ENCODE measurements at places on chromosomes 16 and 17.

GRCh38 chr16:57502048-57502775 lies 15.9 kb upstream of the DOK4 start:
- no peak for DNase-seq

DNA sequence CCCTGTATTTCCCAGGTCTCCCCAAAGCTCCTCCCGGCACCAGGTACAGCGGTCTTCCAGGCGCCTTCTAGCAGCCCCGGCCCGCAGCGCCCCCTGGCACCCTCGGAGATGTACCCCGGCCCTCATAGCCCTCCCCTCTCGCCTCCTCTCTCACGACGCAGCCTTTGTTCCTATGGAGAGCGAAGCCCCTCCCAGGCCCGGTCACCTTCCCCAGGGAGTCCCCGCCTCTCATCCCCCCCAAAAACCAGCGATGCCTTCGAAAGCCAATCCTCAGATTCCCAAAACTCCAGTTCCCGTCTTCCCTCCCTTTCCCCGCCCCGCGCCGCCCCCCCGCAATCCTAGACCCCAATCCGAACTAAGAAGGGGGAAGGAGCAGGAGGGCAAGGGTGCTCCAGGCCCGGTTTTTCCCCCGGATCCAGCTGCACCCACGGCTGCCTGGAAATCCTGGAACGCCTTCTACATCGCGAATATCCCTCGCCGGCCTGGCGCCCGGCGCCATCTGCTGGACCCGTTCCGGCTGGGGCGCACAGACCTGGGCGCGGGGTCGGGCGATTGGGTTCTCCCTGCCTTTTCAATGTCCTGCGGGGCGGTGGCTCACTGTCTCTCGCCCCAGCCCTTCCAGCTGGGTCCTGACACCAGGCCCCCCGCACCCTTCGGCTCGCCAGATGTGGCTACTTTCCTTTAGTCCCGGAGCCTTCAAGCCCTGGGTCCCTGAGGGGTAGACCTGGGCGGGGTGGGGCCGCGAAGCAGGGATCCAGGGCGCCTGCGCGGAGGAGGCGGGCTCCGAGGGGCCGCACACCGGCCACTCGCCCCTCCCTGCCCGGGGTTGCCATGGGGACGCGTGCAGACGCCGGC lies at the start of gene DNAH2:
Gene DNAH2 (plus strand): TSS at position 844 of the 855 bp plus-strand sequence. CDS start 1,991 bp downstream, outside the sequence.
- DNase-seq = no peak

- DNase-seq = no peak
Observed at GRCh38 chr16:72474501-72475123, 302.7 kb upstream of the PMFBP1 start.

DNA sequence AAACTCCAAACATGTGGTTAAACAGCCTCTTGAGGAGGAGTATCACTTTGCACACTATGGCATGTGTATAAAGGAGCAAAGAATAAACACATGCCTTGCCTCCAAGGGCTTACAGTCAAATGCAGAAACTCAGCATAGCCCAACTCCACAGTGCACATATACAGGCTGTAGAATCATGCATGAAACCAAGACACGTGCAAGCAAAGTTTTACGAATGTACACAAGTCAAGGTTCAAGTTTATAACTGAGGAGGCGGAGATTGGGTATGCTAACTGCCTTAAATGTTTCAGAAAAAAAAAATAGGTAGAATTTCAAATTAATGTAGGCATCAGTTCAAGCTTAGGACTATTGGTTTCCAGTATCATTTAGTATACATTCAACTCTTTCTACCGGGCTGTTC lies 321.1 kb downstream of the SOX9 start:
- DNase-seq = no peak

GRCh38 chr16:80092681-80093080 lies 448.1 kb upstream of the DYNLRB2 start:
- no peak for DNase-seq

DNA sequence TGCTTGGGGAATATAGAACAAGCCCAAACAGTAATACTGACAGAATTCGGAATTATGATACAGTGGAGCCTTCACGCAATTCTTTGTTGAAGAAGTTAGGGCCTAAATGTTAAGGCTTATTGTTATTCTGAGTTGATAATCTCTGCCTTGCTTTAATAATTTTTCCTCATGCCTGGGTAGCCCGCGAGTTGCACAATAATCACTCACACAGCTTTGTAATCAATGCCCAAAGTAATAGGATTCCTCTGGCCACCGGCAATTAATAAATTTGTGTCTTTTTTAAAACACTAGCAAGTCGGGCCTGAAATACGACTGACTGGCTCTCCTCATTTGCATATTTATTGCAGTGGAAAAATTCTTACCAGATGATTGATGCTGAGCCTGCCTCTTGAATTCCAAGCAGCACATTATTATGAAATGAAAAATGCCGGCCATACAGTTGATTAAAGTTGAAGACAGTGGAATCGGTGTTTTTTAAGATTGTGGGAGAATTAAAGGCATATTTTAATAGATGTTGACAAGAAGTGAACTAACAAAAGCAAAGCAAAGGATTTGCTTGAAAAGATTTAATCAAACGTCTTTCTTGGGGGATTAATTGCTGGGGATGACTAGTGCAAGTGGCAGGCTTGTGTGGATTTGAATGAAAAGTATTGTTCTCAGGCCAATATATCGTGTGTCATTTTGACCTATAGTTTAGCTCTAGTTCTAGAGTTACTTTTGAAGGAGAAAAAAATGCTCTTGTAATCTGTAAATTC lies 30.2 kb downstream of the AATF start:
- no peak for DNase-seq

DNA sequence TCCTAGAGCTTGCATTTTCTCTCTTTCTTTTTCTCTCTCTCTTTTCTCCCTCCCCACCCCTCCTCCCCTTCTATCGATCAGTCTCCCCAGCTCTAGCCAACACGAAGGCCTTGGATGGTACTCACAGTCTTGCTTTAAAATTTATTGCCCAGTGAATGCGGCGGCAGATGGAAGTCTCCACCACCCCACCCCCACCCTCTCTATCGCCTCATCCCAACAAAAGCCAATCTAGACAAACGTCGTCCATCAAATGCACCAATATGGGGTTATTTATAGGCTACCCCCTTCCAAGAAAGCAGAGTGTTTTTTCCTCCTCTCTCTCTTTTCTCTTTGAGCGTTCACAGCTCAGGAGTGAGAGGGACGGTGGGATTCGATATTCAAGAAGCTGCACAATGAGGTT lies 10.5 kb upstream of the NGFR start:
- DNase-seq = no peak

- no peak for DNase-seq
Observed at GRCh38 chr16:14020141-14020540, 51.0 kb upstream of the MRTFB start.

DNA sequence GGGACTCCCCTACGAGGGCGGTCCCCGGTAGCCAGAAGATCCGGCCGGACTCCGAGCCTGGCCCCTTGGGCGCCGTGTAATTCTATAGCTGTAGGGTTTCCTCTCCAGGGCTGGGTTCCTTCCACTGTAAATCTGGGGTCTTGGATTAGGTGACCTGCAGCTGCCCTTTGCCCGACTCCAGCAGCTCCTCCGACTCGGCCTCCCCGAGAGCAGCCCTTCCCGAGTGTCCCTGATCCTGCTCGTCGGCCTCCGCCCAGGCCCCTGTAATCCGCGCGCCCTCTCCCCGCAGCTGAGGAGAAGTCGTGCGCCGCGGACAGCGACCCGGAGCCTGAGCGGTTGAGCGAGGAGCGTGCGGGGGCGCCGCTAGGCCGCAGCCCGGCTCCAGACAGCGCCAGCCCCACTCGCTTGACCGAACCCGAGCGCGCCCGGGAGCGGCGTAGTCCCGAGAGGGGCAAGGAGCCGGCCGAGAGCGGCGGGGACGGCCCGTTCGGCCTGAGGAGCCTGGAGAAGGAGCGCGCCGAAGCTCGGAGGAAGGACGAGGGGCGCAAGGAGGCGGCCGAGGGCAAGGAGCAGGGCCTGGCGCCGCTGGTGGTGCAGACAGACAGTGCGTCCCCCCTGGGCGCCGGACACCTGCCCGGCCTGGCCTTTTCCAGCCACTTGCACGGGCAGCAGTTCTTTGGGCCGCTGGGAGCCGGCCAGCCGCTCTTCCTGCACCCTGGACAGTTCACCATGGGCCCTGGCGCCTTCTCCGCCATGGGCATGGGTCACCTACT lies 5.5 kb downstream of the TBX2 start:
- DNase-seq = no peak

GRCh38 chr16:2037647-2038381 lies 9.8 kb downstream of the NTHL1 start:
- DNase-seq = no peak

GRCh38 chr17:35906191-35906925 lies 24.2 kb downstream of the RDM1 start:
- no peak for DNase-seq

DNA sequence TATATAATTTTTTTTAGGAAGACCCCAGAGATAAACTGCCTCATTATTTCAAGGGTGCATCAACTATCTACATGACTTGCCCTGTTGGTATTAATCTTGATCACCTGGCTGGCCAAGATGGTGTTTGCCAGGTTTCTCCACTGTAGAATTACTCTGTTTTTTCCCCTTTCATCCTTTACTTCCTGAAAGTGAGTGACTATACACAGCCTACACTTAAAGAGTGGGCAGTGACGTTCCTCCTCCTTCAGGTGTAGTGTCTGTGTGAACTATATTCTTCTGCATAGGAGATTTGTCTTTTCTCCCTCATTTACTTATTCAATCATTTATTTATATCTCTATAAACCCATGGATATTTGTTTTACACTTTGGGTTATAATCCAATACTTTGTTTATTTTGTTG lies 246.7 kb downstream of the IRF8 start:
- DNase-seq = no peak

DNA sequence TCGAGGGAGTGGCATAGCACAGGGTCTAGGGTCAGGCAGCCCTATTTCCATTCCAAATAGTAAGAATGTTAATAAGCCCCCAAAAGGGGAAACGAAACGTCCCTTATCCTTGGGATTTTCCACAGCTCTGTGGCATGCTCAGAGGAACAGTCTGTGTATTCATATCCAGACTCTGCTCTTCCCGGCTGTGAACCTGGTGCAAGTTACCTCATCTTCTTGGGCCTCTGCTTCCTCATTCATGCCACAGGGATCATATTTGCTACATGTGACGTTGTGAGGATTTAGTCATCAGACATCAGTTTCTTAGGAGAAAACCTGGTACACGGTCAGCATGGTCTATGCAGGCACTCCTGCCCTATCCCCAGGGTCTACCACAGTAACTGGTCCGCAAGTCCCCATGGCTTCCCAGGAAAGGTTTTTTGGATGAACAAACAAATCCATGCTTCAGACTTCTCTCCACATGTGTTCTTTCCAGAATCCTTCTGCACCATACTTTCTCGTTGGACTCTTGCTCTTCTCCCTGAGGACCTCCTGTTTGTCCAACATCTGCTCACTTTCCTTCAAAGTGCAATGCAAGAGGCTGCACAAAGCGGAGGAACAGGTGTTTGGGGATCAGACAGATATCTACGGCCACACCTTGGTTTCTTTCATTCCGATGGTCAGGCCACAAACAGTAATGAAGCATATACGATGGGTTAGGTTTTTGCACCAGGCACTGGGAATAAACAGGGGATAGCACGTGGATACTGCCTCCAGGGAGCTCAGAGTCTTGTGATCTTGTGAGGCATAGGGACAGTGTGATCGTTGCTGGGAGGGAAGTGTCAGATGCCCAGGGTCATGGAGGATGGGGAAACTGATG lies 17.7 kb downstream of the GLP2R start:
- no peak for DNase-seq

GRCh38 chr17:40360091-40360490 lies 4.4 kb downstream of the GJD3 start:
- no peak for DNase-seq

DNA sequence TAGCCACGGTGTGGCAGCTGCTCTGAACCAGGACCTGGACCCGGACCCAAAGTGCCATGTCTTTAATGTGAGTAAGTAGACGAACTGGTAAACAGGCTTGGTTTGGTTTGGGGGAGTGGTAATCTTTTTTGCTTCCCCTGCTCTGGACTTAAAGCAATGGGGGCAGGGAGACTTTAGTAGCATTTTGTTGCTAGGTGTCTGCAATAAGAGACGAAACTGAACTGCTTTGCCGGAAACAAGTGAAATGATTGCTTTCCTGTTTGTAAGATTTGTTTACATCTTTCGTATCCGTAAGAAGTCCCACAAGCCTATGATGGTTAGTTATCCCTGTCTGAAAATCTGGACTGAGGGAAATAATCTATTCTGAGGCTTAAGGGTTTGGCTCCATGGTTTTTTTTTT lies 21.5 kb downstream of the PRCD start:
- DNase-seq = no peak

GRCh38 chr17:66386498-66387351 lies 84.3 kb downstream of the PRKCA start:
- no peak for DNase-seq

DNA sequence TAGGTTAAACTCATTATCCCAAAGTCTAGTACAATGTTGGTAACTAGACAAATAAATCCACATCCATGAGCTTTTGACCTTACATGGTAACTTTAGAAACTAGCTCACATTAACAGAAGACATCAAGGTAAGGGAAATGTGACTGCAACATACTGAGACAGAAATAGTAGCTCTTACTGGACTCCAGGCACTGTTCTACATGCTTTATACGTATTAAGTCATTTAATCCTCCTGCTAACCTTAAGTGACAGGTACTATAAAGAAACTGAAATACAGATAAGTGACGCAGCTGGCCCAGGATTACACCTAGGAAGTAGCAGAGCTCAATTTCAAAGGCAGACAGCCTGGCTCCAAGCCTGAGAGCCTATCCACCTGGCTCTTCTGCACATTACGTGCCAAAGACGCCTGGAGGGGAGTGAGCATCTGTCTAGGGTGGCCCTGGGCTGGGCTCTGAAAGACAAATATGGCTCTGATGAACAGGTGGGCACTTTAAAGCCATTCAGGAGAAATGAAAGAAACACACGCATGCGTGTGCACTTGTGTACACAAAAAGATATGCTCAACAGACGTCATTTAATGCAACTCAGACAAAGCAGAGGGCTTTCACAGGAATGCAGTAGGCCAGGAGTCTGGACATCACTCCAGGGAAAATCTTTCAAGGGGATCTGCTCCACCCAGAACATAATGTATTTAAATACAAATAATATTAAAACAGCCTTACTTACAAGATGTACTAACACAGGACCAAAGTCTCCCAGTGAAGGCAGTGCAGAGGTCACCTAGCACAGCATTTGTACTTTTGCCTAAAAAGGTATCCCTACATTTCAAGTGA lies 4.4 kb downstream of the ZC3H7A start:
- DNase-seq = no peak

GRCh38 chr16:30399435-30400186 lies 4.4 kb downstream of the ZNF48 start:
- no peak for DNase-seq

- no peak for DNase-seq
Observed at GRCh38 chr17:80283116-80283852, 22.6 kb downstream of the RNF213 start.

DNA sequence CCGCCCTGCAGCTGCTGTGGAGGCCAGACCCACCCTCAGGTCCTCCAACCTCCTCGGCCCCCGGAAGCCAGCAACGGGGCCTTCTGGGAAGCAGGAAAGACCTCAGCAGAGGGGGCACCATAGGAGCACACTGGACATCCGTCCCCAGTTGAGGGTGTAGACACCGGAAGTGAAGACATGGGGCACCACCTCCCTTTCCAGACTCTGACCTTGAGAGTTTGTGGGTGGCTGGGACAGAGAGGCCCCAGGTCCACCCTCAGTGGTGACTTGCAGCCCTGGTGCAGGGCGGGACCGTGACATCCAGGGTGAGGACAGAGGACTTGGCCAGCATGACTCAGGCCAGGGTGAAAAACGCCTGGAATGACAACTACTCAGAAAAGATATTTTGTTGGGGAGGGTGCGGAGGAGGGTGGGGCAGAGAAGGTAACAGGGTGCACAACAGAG lies 19.9 kb downstream of the CEP295NL start:
- DNase-seq = no peak
